ENCODE measurements at places on chromosomes 2 and 18. TPM values are rescaled to one million over a fixed set of nuclear protein-coding genes. Genes with fewer than 3 reads are reported as not detected.

- no peak for DNase-seq
These were observed 7.3 kb upstream of the DUSP2 start for GRCh38 chr2:96152304-96153161.

- no peak for DNase-seq
These were observed 22.5 kb upstream of the SIGLEC15 start for GRCh38 chr18:45802814-45803492.

- DNase-seq, result no peak
These were observed 2.2 kb downstream of the SEPTIN10 start for GRCh38 chr2:109611467-109612095.

GRCh38 chr2:133633881-133634409 is 65.7 kb upstream of the NCKAP5 start:
- DNase-seq, result no peak

DNA sequence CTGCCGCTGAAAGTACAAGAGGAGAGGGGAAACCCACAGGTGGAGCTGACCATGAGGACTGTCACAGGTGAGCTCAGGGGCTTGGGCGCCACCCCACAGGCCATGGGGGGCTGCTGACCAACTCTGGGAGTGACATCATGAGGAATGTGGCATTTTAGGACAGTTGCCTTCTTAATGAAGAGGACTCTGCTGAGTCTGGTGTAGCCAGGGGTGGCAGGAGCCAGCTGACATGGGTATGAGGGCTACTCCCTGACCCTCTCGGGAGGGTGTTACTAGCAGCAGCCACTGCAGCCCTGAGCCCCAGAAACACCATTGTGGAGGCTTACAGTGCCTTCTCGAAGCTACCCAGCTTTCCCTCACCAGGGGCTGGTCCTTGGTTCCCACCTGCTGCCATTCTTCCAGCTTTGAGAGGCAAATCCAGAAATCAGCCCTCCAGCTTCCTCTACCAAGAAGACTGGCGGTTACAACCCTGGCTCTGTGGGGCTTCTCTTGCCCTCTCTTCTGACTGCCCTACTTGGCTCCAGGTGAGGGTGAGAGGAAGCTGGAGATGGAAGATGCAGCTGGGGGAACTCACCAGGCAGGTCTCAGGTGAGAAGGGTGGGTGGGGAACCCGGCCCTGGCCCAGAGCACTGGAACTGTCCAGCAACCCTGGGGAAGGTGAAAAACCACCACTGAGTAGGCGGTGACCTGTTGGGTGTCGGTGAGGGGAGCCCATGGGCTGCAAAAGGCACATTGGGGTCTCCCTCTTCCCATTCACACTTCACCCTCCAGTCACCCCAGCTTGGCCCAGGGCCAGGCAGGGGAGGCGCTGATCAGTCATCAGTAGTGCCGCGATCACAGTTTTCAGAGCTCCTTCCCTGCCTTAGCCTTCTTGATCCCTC is 98.5 kb downstream of the MCFD2 start:
- peak; percentile 62 for DNase-seq

EML6 gene
- not detected for total RNA-seq

GRCh38 chr18:45774065-45774521 is 50.1 kb downstream of the SLC14A1 start:
- DNase-seq, result no peak

GRCh38 chr2:205773989-205774388 is 91.7 kb downstream of the NRP2 start:
- no peak for DNase-seq

DNA sequence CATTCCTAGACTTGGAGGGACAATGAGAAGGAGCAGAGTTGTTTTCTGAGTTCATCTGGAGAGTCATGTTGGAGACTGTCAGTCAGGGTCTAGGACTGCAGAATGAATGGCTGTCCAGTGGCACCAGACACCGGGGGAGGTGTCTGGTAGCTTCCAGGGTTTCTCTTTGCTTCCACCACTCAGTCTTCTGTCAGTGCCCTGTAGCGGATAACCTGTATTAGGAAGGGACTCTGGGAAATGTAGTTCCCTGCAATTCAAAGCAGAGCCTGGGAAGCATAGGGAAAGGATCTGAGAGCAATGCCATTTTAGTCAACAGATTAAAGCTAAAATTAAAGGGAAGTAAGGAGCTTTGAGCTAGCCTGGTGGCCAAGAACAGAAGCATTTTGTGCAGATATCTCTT is 257.9 kb downstream of the THSD7B start:
- DNase-seq, result no peak

THUMPD2 gene
- 13.0 TPM for total RNA-seq

DNA sequence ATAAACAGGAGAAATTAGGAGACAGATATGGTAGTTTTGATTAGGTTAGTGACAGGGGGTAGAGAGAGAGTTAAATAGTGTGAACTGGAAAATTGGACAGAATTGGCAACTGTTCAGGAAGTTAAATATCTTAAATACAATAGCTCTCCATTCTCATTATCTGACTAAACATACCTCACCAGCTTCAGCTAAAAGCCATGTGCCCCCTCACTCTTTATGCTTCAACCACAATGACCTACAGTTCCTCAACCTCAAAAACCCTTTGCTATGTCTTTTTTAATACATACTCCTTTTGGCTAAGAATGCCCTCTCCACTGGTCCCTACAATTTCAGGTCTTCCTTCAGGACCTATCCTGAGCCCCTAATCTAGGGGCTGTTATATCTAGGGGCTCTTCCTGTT is 740.2 kb upstream of the ZEB2 start:
- no peak for DNase-seq

GRCh38 chr2:148253685-148254084 is 232.8 kb downstream of the MBD5 start:
- no peak for DNase-seq

GRCh38 chr18:31039426-31039825 is 3.1 kb downstream of the DSC3 start:
- DNase-seq, result no peak

GRCh38 chr2:143489145-143489544 is 359.9 kb downstream of the ARHGAP15 start:
- no peak for DNase-seq

- no peak for DNase-seq
These were observed 87.0 kb downstream of the CCDC141 start for GRCh38 chr2:178962805-178963433.

FHL2 gene
- total RNA-seq, result 175 TPM

NOL4 gene
- not detected for total RNA-seq

DNA sequence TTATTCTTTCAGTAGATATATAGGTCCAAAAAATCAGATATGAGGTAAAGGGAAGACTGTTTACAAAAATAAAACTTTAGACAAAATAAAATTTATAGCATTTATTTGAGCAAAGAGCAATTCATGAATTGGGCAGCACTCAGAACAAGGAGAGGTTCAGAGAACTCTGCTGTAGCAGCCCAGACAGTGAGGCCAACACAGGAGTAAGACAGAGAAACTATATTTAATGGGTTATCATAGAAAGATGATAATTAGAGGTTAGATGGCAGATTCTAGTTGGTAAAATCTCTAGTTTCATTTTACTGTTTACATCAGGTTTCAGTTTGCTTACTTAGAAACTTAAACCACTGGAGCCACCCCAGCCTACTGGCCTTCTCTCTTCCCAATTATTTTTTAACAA is 30.1 kb upstream of the SP140L start:
- DNase-seq, result no peak

PTPRN gene
- total RNA-seq, result not detected

DNA sequence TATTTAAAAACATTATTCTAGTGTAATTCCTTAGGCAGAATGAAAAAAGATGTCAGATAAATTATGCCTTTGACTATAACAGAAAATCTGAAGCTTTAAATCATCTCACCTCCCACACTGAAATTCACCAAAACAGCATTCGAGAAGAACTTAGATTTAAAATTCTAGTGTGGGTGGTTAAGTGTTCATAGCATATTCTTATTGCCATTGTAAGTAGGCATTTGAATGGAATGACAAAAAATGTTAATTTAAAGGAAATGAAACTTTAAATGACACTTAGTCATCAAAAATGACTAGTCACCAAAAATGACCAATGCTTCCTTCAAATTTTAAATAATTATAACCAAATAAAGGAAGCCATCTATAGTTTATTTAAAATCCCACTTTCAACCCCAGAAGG is 7.0 kb upstream of the ZNF407 start:
- no peak for DNase-seq

CD8B2 gene
- not detected for total RNA-seq

SCN1A gene
- not detected for total RNA-seq

DNA sequence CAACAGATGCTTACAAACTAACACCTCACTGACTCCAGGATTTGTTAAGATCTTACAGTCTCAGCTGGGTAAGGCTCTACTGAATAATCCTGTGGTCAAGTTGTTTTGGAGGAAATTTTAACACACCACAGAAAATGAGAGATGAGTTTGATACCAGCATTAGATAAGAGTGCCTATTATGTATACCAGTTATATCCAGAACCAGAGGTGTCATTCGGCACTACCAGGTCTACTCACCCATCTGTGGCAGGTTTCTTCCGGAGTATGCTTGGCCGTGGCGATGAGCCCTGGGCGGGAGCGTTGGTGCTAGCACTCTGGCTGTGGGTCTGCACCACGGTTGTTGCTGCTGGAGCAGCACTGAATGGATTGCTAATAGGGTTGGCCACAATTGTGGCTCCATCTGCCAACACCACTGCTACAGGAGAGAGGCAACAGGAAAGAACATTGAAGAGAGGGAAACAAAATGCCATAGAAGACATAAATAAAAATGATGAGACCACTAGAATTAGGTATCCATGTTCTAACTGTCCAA is 41.2 kb downstream of the SAP130 start:
- no peak for DNase-seq

- DNase-seq, result no peak
These were observed 150.2 kb upstream of the EPAS1 start for GRCh38 chr2:46146866-46147502.

DNA sequence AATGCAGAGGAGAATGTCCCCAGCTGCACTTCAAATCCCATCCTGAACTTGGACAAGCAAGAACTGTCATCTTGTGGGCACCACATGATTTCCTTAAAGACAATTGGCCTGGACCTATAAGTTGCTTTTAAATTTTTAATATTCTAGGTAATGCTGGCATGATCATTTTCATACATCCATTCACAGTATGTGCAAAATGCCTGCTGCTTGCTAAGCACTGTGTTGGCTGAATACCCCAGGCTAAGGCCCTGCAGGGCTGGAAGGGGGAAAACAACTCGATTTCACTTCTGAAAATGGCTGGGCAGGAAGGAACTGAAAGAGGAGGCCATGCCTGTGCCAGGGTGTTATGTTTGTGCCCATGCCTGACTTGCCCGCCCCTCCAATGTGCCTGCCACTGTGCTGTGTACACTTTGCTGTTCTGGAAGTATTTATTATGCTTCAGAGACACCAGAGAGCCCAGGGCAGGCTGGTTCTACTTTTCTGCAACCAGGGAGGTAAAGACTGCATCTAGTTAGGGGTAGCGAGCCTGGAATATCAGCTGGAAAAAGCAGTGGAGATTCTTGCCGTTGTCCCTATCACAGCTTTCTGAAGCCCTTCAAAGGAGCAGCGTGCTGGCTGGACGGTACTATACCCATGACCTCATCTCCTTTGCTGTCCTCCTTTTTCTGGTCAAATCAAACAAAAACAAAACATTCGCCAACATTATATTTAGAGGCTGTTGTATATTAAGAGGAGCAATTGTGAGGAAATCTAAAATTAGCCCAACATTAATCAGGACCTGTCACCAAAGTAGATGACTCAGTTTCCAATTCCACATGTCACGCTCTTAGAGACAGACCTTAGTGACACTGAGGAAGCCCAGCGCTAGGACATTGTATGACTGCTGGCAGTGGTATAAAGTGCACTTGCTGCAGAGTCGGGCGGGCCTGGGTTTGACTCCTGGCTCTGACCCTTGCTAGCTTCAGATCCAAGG is 158.1 kb downstream of the DDX1 start:
- DNase-seq, result no peak

DNA sequence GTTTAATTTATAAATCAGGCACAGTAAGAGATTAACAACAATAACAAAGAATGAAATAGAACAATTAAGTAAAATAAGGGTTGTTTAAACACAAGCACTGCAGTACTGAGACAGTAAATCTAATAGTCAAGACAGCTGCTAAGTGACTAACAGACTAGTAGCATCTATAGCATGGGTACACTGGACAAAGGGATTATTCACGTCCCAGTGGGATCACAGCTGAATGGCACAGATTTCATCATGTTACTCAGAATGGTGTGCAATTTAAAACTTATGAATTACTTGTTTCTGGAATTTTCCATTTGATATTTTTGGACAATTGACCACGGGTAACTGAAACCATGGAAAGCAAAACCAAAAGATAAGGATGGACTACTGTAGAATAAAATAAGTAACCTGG is 161.9 kb upstream of the DAPL1 start:
- DNase-seq, result no peak

AQP12B gene
- total RNA-seq, result not detected

- no peak for DNase-seq
These were observed 1.2 kb downstream of the SLC39A6 start for GRCh38 chr18:36127836-36128529.

GRCh38 chr2:239948100-239948881 is 76.9 kb downstream of the NDUFA10 start:
- no peak for DNase-seq

GRCh38 chr2:38108907-38109731 is 33.2 kb upstream of the CYP1B1 start:
- DNase-seq, result no peak

DNA sequence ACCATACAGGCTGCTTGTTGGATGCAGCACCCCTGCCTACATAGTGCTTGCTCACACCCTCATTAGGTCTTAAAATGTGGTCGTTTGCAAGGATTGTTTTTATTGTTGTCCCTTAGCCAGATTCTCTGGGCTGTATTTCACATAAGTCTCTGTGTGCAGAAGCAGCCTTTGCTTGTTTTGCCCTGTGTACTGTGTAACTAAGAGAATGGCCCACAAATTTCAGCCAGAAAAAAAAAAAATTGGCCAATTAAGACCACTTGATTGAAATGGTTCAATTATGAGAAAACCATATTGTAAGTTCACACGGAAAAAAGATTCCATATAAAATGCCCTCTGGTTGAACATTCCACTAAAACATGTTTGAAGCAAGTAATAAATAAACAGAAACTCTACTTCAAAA is 377.1 kb upstream of the SOX11 start:
- no peak for DNase-seq

DNA sequence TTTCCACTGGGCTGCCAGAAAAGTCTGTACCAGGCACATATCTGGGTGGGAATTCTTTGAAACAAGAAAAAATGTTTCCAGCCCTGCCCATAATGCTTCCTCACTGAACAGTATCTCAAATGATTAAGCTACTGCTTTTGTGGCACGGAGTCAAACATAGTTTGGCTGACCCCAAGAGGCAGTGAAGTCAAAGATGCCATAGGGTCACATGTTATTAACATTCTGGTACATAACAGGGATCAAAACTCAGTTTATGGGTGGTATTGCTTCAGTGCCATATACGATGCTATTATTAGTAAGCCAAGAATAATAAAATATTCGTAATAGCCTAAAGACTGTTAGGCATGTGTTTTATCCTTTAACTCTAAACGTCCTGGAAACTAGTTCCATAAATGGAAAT is 112.4 kb downstream of the FEZ2 start:
- DNase-seq, result no peak

UGT1A3 gene
- total RNA-seq, result not detected

TLX2 gene
- not detected for total RNA-seq

SNORC gene
- total RNA-seq, result not detected

GRP gene
- not detected for total RNA-seq
